Adipose tissue (tissue), 3 donors: ENCODE measurements at places on chromosomes 6 and 20. TPM values are rescaled to one million over a fixed set of nuclear protein-coding genes. Genes with fewer than 3 reads are reported as not detected.

Gene KIAA1755
- 1.2 TPM for polyA plus RNA-seq

Gene MAFB
- polyA plus RNA-seq = 9.7 TPM

Gene BMP6
- polyA plus RNA-seq = 10.1 TPM

Gene NKX2-4
- polyA plus RNA-seq = not detected

Gene HLA-DPA1
- polyA plus RNA-seq = 10.4 TPM

Gene FAM184A
- 1.7 TPM for polyA plus RNA-seq

Gene ADTRP
- polyA plus RNA-seq = 0.18 TPM

Gene MYL9
- polyA plus RNA-seq = 183 TPM

Gene FRS3
- polyA plus RNA-seq = 6.9 TPM

Gene MED20
- 5.3 TPM for polyA plus RNA-seq

Gene TEAD3
- 16.0 TPM for polyA plus RNA-seq

Gene PPIL6
- polyA plus RNA-seq = 1.2 TPM

Gene PXDC1
- polyA plus RNA-seq = 9.3 TPM

Gene PGC
- 7.5 TPM for polyA plus RNA-seq

Gene SLC16A10
- polyA plus RNA-seq = 3.4 TPM

Gene SYNDIG1
- 0.10 TPM for polyA plus RNA-seq

Gene DEFB124
- polyA plus RNA-seq = not detected

Gene PI16
- polyA plus RNA-seq = 34.3 TPM

Gene OR2J3
- not detected for polyA plus RNA-seq

Gene NOTCH4
- 171 TPM for polyA plus RNA-seq

Gene ELMO2
- polyA plus RNA-seq = 13.0 TPM

Gene SNX21
- 50.9 TPM for polyA plus RNA-seq

Gene ZNF334
- 2.9 TPM for polyA plus RNA-seq

Gene NR2E1
- polyA plus RNA-seq = not detected

Gene SLC25A27
- polyA plus RNA-seq = 9.7 TPM

Gene SNAI1
- polyA plus RNA-seq = 2.8 TPM

Gene GABBR1
- 35.0 TPM for polyA plus RNA-seq

Gene SALL4
- polyA plus RNA-seq = 0.03 TPM

Gene TOX2
- 9.9 TPM for polyA plus RNA-seq

Gene CPNE5
- 1.5 TPM for polyA plus RNA-seq

Gene HLA-DQA1
- 47.9 TPM for polyA plus RNA-seq

Gene PRSS35
- polyA plus RNA-seq = 0.42 TPM

Gene CDSN
- not detected for polyA plus RNA-seq

Gene PRDM1
- 0.49 TPM for polyA plus RNA-seq

Gene SCRT2
- not detected for polyA plus RNA-seq

Gene ALDH5A1
- 3.4 TPM for polyA plus RNA-seq

Gene RNF182
- 0.11 TPM for polyA plus RNA-seq

Gene TUBB1
- 0.34 TPM for polyA plus RNA-seq

Gene APMAP
- 81.1 TPM for polyA plus RNA-seq

Gene VSX1
- polyA plus RNA-seq = not detected

Gene WFDC2
- polyA plus RNA-seq = 4.3 TPM

Gene NECAB3
- polyA plus RNA-seq = 14.6 TPM

Gene BMP7
- polyA plus RNA-seq = 1.1 TPM

Gene SLC35D3
- polyA plus RNA-seq = 0.52 TPM

Gene RHAG
- 0.03 TPM for polyA plus RNA-seq

Gene PAX1
- 0.04 TPM for polyA plus RNA-seq

Gene POPDC3
- 0.52 TPM for polyA plus RNA-seq

Gene SPEF1
- polyA plus RNA-seq = 0.09 TPM
